ENCODE measurements at places on chromosomes 16 and 17.

GRCh38 chr16:27772093-27772825, 222.3 kb downstream of the KATNIP start:
- no peak for DNase-seq

DNA sequence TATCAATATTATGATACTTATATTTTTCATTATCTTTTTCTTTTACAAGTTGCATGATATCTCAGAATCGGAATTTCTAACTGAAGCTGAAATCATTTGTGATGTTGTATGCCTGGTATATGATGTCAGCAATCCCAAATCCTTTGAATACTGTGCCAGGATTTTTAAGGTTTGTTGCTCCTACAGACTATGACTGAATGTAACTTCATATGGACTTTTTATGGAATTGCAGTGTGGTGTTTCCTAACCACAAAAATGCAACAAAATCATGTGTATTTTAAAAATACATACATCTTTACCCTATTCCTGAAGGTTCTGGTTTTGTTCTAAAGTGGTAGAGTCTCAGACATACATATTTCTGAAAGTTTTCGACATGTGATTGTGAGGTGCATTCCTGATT, 58.8 kb upstream of the RHBDL3 start:
- DNase-seq: no peak

- DNase-seq: no peak
These were observed 17.7 kb upstream of the MNT start for GRCh38 chr17:2418572-2418971.

GRCh38 chr17:69045646-69046045, 15.1 kb downstream of the ABCA9 start:
- DNase-seq: no peak

DNA sequence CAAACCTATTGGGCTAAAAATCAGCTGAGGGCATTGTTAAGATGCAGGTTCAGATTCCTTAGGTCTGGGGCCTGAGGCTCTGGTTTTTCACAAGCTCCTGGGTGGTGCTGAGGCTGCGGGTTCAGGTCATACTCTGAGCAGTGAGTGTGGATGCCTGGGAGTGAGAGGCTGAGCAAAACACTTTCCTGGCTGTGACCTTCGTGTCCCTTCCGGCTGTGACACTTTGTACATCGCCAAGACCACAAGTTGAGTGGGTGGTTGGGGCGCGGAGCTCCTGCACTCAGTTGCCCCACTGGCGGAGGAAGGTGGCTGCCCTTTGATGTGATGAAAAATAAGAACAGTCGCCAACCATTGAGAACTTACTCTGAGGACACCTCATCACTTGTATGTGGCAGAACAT, 24.8 kb downstream of the CCR7 start:
- DNase-seq: peak; percentile 55

GRCh38 chr16:19338335-19338734, 52.8 kb downstream of the CLEC19A start:
- no peak for DNase-seq

DNA sequence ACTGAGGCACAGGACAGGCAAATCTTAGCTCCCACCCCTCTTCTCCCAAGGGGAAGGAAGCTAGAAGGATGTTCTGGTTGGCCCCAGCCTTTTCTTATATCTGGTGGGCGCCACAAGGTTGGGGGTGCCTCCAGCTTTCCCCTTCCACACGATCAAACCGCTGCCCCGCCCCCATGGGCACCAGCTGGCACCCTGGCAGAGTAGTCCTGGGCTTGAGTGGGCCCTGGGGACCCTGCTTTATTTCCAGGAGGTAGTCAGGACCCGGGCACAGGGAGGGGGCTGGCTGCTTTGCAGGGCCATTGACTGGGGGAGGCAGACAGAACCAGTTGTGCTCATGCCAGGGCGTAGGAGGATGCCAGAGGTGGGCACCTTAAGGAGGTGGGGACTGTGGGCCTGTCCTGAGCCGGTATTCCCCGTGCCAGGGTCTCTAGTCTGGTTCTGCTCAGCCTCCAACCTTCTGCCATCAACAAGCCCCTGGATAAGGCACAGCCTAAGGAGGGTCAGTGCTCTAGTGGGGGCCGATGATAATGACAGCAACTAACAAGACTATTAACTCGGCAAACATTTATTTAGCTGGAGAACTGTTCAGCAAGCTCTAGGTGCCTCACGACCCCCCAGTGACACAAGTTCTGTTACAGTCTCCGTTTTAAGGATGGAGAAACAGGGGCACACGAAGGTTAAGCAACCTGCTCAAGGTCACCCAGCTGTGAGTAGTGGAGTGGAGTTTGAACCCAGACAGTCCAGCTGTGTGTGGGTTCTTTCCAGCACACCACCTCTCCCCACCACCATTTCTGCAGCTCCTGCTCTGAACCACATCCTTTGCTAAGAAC, 7.6 kb upstream of the PPP1R1B start:
- no peak for DNase-seq

All from effector memory CD8-positive, alpha-beta T cell (primary cell).